ENCODE measurements at places on chromosomes 2 and 18. TPM values are rescaled to one million over a fixed set of nuclear protein-coding genes. Genes with fewer than 3 reads are reported as not detected.

Gene AQP12A
- 0.60 TPM for polyA plus RNA-seq

Gene NOP58
- 68.5 TPM for polyA plus RNA-seq

DNA sequence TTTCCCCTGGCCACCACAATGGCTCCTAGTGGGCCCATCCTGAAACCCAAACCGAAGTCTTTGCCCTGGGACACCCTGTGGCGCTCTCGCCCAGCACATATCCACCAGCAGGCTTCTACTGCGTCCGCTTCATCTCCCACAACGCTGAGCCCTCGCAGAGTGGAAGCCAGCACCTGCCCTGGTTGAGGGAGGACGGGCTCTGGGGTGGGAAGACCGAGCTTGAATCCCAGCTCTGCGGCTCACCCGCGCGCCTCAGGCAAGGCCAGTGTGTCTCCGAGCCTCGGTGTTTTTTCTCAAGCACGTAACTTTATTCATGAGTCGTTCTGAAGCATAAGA lies 15.6 kb downstream of the KLF11 start:
- DNase-seq: no peak

GRCh38 chr2:222892321-222892720 lies 31.5 kb downstream of the ACSL3 start:
- DNase-seq: no peak

DNA sequence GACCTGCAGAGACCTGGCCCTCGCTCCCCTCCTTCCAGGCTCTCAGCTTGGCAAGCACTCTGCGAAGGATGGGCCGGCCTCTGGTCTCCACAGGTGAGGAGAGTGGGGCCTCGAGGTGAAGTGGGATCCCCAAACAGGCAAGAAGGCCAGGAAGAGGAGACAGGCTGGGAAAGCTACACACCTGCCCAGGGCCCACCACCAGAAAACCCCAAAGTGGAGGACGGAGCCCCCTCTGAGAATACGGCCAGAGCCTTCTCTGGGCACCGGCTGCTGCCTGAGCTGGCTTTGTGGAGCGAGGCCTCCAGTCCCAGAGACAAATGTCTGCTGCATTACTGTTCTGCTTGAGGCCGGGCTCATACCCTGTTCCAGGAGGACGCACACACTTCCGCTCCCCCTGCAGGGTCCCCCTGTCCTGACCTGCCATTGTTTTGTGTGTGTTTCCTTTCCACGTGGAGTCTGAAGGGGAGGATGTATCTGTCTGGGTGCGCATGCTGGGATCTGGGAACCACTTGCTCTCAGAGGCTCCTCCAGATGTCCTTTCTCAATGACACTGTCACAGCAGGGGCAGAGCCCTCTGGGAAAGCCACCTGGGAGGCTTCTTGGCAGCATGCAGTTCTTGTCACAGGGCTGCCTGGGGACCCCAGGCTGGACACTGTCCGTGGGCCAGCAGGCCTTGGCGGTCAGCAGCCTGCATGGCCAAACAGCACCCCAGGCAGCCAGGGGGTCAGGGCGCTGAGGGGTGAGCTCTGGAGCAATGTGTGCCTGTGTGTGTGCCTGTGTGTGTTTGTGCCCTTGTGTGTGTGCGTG lies 20.8 kb downstream of the KCNF1 start:
- DNase-seq: no peak

- no peak for DNase-seq
These were observed 336.5 kb downstream of the TNS1 start for GRCh38 chr2:217666338-217666737.

DNA sequence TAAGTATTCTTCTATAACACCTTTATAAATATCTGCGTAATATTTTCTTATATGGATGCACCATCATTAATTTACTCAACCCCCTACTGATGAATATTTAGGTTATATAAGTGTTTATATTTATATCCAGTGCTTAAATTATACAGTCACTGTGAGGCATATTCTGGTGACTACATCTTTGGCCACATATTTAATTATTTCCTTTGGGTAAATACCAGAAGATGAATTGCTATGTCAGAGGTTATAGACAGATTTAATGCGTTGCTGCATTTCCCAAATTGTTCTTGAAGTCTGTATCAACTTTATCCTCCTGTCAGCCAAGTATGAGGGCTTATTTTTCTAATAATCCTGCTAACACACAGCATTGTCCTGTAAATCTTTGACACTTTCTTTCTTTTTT lies 18.7 kb downstream of the DYSF start:
- no peak for DNase-seq

DNA sequence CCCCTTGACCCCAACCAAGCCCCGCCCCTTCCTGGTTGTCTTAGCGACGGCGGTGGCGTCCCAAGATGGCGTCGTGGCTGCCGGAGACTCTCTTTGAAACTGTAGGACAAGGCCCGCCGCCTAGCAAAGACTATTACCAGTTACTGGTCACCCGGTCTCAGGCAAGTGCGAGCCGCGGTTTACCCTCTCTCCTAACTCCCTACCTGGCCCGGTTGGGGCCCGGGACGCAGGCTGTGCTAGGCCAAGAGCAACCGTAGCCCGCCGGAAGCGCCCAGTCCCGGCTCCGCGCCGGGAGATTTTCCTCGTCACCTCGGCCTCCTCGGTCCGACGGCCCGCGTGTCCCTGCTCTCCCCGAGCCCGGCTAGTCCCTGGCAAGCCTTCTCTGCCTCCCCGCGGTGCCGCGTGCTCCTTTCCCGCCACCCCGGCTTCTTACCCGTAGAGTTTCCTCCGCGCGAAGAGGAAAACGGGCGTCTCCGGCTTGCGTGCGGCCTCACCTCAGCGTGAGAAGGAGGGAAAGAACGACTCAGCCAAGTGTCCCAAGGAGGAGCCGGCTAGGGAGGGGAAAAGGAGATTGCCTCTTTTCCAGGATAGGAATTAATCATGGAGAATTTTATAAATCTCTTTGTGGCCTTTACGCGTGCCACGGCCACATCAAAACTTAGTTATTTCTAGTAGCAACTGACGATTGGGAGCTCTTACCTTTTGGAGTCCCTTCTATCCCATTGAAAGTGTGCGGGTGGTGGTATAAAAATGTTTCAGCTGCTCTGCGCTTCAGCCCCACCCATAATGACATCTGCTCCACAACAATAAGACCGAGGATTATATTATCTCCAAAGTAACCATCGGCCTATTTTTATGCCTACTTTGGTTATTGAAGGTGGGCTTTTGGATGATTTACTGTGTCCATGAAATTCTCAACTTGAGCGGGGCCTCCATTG lies at the start of gene FBXO36:
TSS of gene FBXO36 (plus strand) at position 55 of the 938 bp plus-strand sequence. CDS start at position 66, 11 bp downstream.
- DNase-seq: no peak

DNA sequence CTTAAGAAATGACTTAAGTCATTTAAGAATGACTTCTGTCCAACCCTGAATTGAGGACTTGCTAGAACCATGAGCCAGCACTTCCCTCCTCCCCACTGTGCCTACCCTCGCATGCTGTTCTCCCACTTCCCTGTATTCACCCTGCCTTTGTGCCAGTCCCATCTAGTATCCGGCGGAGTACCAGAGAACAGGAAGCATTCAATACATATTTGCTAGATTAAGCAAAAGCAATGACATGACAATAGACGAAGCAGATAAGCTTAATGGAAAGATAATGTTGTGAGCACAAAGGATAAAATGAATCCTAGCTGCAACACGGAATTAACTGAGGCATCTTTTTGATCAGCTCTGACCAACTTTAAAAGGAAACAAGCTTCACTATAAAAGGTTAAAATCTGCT lies 328.5 kb downstream of the TDRD15 start:
- DNase-seq: no peak

Data from muscle of back (tissue), 13 donors.